Activated CD8-positive, alpha-beta memory T cell treated with anti-CD3 and anti-CD28 coated beads for 24 hours (primary cell): ENCODE measurements at places on chromosomes 7 and 10.

- DNase-seq, result no peak
Measured at GRCh38 chr10:128051548-128051947, 74.7 kb downstream of the MKI67 start.

DNA sequence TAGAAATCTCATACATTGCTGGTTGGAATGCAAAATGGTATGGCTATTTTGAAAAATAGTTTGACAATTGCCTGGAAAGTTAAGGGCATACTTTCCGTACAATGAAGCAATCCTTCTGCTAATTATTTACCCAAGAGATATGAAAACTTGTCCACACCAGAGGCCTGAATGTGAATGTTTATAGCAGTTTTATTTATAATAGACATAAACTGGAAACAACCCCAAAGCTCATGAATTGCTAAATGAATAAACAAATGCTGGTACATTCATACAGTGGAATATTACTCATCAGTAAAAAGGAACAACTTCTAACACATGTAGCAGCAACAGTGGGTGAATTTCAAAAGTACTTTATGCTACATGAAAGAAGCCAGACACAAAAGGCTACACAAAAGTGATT is 42.7 kb downstream of the MMRN2 start:
- DNase-seq, result no peak

- no peak for DNase-seq
Measured at GRCh38 chr7:22394739-22395138, 37.8 kb upstream of the RAPGEF5 start.

DNA sequence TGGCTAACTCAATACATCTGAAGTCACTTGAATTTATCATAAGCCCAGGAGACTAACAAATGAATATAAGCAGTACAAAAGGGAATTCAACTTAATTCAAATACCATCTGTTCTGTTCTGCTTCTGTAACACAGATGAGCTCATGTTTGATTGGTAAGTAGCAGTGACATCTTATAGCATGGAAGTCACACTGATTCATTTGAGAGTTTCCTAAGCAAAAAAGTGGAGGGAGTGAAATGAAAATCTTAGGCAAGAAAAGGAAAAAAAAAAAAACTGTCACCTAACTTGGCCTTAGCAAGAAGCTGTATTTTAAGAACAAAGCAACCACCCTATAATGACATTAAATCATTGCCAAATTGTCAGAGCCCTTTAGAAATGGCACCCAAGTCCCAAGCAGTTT is 49.5 kb downstream of the SMURF1 start:
- DNase-seq, result no peak

GRCh38 chr7:143285806-143286521 is 1.2 kb downstream of the TMEM139 start:
- no peak for DNase-seq

GRCh38 chr7:129258649-129259389 is 34.0 kb downstream of the AHCYL2 start:
- DNase-seq, result no peak

GRCh38 chr10:86654411-86655172 is at the start of gene OPN4:
Gene OPN4, plus strand, starts transcription at chr10:86654547. Its CDS starts 237 bp downstream, at chr10:86654784.
- no peak for DNase-seq

DNA sequence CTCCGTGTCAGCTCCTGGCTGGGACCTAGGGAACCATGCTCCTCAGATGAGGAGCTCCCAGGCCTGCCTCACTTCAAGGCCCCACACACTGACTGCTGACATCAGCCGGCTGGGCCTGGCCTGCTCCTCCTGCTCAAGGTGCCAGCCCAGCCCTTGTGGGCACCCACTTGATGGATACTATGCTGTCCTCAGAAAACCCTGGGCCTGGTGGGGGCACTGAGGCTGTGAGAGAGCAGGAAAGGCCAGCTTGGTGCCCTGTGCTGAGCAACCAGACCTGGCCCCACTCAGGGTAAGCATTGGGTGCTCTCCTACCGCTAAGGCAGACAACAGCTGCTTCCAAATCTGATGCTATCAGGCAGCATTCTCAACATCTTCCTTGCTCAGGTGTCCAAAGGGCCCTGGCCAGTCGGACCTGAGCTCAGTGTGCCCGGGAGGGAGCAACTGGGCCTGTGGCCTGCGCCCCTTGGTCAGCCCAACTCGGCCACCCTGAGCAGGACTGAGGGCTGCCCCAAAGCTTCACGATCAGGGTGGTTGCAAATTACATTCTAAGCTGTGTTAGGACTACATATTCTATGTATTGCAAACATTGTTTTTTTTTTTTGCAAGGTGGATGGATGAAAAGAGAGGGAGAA is 21.9 kb upstream of the ANTXRL start:
- DNase-seq, result peak; percentile 58

- no peak for DNase-seq
Measured at GRCh38 chr10:57654856-57655255, 612.8 kb downstream of the IPMK start.

- no peak for DNase-seq
Measured at GRCh38 chr7:140230516-140230860, 53.7 kb upstream of the KDM7A start.

- DNase-seq, result peak; percentile 71
Measured at GRCh38 chr10:45373576-45374349, at the start of gene ALOX5. Gene ALOX5, plus strand, starts transcription at chr10:45374216. Its CDS starts 64 bp downstream, at chr10:45374280.

- DNase-seq, result no peak
Measured at GRCh38 chr10:63689768-63690167, 168.6 kb downstream of the REEP3 start.
